ENCODE measurements at places on chromosomes 4 and X.

- no peak for DNase-seq
Observed at GRCh38 chrX:22974616-22975015, 25.1 kb upstream of the DDX53 start.

DNA sequence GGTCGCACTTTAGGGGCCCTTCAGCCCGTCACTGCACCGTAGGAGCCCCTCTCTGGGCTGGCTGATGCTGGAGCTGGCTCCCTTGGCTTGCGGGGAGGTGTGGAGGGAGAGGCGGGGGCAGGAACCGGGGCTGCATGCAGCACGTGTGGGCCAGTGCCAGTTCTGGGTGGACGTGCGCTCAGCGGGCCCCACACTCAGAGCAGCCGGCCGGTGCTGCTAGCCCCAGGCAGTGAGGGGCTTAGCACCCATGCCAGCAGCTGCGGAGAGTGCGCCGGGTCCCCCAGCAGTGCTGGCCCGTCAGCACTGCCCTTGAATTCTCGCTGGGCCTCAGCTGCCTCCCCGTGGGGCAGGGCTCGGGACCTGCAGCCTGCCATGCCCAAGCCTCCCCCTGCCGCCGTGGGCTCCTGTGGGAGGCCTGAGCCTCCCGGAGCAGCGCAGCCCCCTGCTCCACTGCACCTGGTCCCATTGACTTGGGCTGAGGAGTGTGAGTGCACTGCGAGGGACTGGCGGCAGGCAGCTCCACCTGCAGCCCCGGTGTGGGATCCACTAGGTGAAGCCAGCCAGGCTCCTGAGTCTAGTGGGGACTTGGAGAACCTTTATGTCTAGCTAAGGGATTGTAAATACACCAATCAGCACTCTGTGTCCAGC is 108.8 kb upstream of the RASGEF1B start:
- DNase-seq = no peak

- no peak for DNase-seq
Observed at GRCh38 chr4:83153417-83153816, 38.9 kb upstream of the PLAC8 start.

- DNase-seq = no peak
Observed at GRCh38 chr4:156825074-156825473, 146.5 kb downstream of the PDGFC start.

- no peak for DNase-seq
Observed at GRCh38 chr4:186473933-186474332, 81.4 kb downstream of the MTNR1A start.

- DNase-seq = no peak
Observed at GRCh38 chr4:185061610-185062009, 43.3 kb downstream of the HELT start.

All from activated CD4-positive, alpha-beta T cell treated with anti-CD3 and anti-CD28 coated beads, Interleukin-2, amount 50 U/mL, for 48 hours (primary cell).